ENCODE measurements at places on chromosomes 12 and 14. TPM values are rescaled to one million over a fixed set of nuclear protein-coding genes. Genes with fewer than 3 reads are reported as not detected.

The CEP83 gene
- 13.0 TPM for total RNA-seq

- no peak for DNase-seq
Measured at GRCh38 chr12:48119834-48120195, 651 bp downstream of the PFKM start.

GRCh38 chr14:68552602-68553001 lies 240.3 kb downstream of the ZFP36L1 start:
- no peak for DNase-seq

The KRT85 gene
- not detected for total RNA-seq

- DNase-seq = no peak
Measured at GRCh38 chr14:89524990-89525667, 108.1 kb upstream of the FOXN3 start.

The CPNE6 gene
- total RNA-seq = not detected

The DLK1 gene
- total RNA-seq = not detected

DNA sequence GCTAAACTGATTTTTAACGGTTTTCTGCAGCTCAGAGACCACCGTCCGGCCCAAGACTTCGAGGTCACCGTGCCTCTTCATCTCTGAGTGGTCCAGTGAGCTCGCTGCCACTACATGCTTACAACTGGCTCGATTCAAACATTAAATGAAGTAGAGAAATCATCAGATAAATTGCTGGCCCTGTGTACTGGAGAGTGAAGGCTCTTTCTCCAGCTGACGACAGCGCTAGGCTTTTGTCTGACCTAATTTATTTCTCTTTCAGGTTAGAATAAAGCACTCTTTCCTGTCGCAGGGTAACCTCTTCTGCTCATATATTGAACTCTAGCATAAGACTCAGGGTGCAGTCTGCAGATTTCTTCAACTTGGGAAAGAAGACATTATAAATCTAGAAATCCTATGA lies 6.4 kb downstream of the BCL11B start:
- no peak for DNase-seq

- DNase-seq = no peak
Measured at GRCh38 chr12:94204499-94205247, 56.3 kb downstream of the PLXNC1 start.

The ACSM4 gene
- total RNA-seq = not detected

All from glomerular endothelial cell (primary cell).